Activated naive CD8-positive, alpha-beta T cell treated with anti-CD3 and anti-CD28 coated beads for 36 hours (primary cell): ENCODE measurements at places on chromosomes 2 and 18. TPM values are rescaled to one million over a fixed set of nuclear protein-coding genes. Genes with fewer than 3 reads are reported as not detected.

DNA sequence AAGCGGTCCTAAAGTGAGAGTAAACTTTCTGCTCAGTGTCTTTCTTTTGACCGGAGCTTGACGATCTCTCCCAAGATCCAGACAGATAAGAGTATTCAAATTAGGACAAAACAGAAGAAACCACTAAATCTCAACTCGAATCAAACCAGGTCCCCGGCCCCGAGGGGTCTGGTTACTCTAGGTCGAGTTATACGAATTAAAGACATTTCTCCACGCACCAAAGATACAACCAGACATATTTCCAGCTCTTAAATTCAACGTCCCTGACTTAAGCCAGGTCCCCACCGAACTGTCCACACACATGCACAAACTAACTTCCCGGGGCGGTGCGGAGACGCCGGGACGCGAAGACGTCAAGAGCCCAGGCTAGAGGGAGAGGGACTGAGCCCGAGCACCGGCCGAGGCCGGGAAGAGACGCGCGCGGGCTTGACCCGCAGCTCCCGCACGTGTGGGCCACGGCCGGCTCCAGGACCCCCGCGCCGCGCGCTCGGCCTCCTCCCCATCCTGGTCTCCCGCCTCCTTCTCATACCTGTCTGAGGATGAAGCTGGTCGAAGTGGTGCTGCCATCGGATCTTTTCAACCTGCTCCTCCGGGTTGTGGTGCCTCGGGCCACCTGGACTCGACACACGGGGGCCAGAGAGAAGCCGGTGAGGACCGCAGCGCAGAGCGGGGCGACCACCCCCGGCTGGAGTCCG is 896 bp downstream of the CACNB4 start:
- H3K4me1 ChIP-seq, result peaks cover 17% of the 10 kb centered on the region
- no peaks in the 10 kb centered on the region for H3K36me3 ChIP-seq
- no peak for DNase-seq
- peaks cover 64% of the 10 kb centered on the region for H3K27me3 ChIP-seq
- H3K4me3 ChIP-seq, result peak overlapping the region; percentile 68

Gene RBFA
- 53.0 TPM for total RNA-seq

DNA sequence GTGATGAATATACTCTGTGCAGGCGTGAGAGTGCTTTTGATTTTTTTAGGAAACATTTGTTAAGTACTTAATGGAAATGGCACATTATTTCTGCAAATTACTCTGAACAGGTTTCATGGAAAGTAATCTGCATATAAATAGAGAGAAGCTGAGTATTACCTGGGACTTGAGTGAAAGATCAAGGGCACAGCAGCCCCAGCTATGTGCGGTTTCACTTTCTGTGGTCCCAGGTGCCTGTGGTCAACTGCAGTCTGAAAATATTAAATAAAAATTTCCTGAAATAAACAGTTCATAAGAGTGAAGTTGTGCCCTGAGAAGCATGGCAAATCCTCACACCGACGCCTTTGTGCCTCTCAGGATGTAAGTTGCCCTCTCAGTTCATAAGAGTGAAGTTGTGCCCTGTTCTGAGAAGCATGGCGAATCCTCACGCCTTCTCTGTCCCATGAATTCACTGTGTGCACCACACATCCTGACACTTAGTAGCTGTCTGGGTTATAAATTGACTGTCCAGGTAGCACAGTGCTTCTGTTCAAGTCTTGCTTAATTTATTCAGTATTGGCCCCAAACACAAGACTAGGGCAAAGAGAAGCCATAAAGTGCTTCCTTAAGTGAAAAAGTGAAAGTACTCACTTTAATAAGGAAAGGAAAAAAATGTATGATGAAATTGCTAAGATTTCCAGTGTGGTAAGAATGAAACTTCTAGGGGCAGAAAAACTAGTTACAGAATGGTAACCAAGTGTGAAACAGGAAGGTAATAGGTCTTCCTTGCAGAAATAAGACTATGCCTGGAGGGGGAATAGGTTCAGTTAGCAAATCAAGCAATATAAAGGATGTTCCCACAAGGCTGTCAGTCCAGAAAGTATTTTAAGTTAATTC is 4.3 kb upstream of the SNTG2 start:
- peak overlapping the region; percentile 98 for H3K27ac ChIP-seq
- peak; percentile 61 for DNase-seq
- peaks cover under 1% of the 10 kb centered on the region for H3K27me3 ChIP-seq
- H3K4me3 ChIP-seq, result peak overlapping the region; percentile 49

DNA sequence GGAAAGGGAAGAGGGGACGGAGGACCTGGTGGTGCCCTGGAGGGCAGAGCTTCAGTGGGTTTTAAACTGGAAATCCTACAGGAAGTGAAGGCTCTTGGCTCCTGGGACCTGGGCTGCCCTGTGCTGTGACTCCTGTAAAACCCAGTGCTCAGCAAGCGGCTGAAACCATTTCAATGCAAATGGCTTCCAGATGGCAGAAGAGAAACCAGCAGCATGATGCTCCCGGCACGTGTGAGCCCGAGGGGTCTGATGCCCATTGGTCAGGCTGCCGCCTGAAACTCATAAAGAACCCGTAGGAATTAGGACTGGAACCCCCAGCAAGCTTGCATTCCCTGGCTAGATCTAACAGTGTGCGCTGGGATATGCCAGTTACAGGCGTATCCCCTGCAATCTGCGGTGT is 109.2 kb upstream of the THOC1 start:
- H3K36me3 ChIP-seq, result no peaks in the 10 kb centered on the region
- no peak overlapping the region for H3K27ac ChIP-seq
- H3K4me1 ChIP-seq, result peaks cover 2% of the 10 kb centered on the region
- peaks cover 16% of the 10 kb centered on the region for H3K27me3 ChIP-seq
- DNase-seq, result no peak

- DNase-seq, result no peak
- H3K4me3 ChIP-seq, result no peak overlapping the region
- H3K36me3 ChIP-seq, result no peaks in the 10 kb centered on the region
- peaks cover 2% of the 10 kb centered on the region for H3K4me1 ChIP-seq
Measured at GRCh38 chr18:68438983-68439382, 275.9 kb downstream of the TMX3 start.

DNA sequence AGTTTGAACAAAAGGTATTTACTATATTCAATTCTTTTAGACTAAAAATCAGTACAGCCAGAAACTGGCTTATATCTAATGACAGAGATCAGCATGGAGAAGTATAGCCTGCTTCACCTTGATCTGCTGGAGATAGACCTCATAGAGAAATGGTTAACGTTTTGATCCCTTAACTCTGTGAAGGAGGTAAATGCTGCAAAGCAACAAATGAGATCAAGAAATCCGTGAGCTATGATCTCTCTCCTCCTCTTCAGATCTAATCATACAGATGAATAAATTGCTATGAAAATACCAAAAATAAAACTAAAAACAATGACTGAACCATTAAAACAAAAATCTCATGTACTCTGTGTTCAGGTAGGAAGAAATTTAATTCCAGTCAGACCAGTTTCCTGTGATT is 42.8 kb downstream of the KLHL14 start:
- peaks cover 6% of the 10 kb centered on the region for H3K27me3 ChIP-seq
- H3K36me3 ChIP-seq, result no peaks in the 10 kb centered on the region
- DNase-seq, result no peak

- no peaks in the 10 kb centered on the region for H3K36me3 ChIP-seq
- H3K4me3 ChIP-seq, result no peak overlapping the region
- peaks cover 3% of the 10 kb centered on the region for H3K4me1 ChIP-seq
- H3K27me3 ChIP-seq, result peaks cover 5% of the 10 kb centered on the region
- H3K27ac ChIP-seq, result no peak overlapping the region
Measured at GRCh38 chr2:227657199-227657845, 9.3 kb upstream of the SCYGR5 start.

Gene CDC42EP3
- 22.2 TPM for total RNA-seq

Gene RESP18
- total RNA-seq, result not detected

Gene RAB6C
- total RNA-seq, result not detected

- H3K27ac ChIP-seq, result peak overlapping the region; percentile 14
- peaks cover 1% of the 10 kb centered on the region for H3K36me3 ChIP-seq
- no peak for DNase-seq
- H3K4me1 ChIP-seq, result peaks cover 25% of the 10 kb centered on the region
Measured at GRCh38 chr2:1136067-1136466, 185.4 kb downstream of the SNTG2 start.

DNA sequence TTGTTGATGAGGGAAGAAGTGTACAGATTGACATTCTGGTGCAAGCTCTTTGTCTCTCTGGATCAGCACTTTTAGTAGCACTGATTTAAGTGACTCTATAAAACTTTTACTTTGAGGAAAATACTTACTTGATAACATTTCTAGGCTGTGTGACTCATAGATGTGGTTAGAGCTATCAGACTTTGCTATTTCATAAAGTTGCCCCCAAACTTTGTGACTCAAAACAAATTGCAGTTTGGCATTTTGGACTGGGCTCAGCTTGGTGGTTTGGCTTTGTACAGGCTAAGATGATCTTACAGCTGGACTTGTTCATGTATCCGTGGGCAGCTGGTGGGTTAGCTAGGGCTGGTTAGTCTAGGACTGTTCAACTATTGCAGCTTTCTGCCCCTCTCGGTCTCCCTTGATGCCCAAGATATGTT is 42.1 kb upstream of the GLS start:
- no peak overlapping the region for H3K4me3 ChIP-seq
- H3K27me3 ChIP-seq, result no peaks in the 10 kb centered on the region
- H3K4me1 ChIP-seq, result peaks cover 17% of the 10 kb centered on the region
- no peak overlapping the region for H3K27ac ChIP-seq
- DNase-seq, result peak; percentile 29

Gene SOX11
- not detected for total RNA-seq

DNA sequence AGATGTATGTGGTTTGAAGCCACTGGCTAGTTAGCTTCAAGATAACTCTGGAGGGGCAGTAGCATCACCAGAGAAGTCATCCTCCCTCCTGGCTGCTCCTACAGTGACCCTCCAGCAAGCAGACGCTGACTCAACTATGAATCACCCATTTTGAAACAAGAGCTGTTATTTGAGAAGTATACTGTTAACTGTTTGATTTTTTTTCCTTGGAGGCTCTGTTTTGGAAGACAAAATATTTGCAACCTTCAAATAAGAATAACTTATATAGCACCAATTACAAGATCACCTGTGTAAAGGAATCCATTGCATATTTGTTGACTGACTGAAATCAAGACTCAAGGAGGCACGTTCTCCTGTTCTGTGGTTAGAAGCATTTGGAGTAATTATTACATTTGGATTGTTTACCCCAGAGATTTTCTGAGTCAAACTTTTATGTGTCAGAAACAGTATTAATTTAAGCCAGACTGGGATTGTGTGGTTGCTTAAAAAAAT is 313.8 kb downstream of the MTX2 start:
- H3K4me3 ChIP-seq, result no peak overlapping the region
- H3K27ac ChIP-seq, result no peak overlapping the region
- peaks cover 50% of the 10 kb centered on the region for H3K27me3 ChIP-seq

DNA sequence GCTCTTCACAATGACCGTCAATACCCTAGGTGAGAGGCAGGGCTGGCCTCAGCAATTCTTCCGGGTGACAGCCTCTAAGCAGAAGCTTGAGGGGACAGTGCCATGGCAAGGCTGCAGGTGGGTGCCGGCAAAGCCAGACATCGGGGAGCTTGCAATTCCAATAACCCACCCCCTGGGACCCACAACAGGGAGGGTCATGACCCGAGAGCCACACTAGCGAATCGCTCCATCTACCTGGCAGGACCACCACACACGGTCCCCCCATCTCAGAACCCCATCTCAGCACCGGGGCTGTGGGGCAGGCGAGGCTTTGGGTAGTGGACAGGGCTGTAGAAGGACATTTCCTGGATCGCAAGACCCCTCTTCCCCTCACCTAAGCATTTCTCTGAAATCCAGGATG is 177.2 kb downstream of the ACKR3 start:
- no peak overlapping the region for H3K27ac ChIP-seq
- H3K27me3 ChIP-seq, result peaks cover 4% of the 10 kb centered on the region
- H3K4me1 ChIP-seq, result no peaks in the 10 kb centered on the region
- no peaks in the 10 kb centered on the region for H3K36me3 ChIP-seq
- DNase-seq, result no peak

Gene MGAT5
- total RNA-seq, result 34.5 TPM

Gene HRH4
- total RNA-seq, result not detected

Gene BCL11A
- total RNA-seq, result 1.8 TPM

Gene GALR1
- total RNA-seq, result not detected

GRCh38 chr2:238278626-238279323 is 9.6 kb downstream of the PER2 start:
- no peak overlapping the region for H3K4me3 ChIP-seq
- H3K27me3 ChIP-seq, result no peaks in the 10 kb centered on the region
- H3K4me1 ChIP-seq, result peaks cover 12% of the 10 kb centered on the region
- peaks cover 7% of the 10 kb centered on the region for H3K36me3 ChIP-seq
- no peak for DNase-seq
- H3K27ac ChIP-seq, result no peak overlapping the region

Gene PRSS56
- not detected for total RNA-seq

Gene DLX1
- total RNA-seq, result not detected

GRCh38 chr2:166614029-166614428 is 120.0 kb upstream of the SCN7A start:
- H3K27me3 ChIP-seq, result peaks cover 37% of the 10 kb centered on the region
- no peak overlapping the region for H3K27ac ChIP-seq
- no peak for DNase-seq
- peaks cover 11% of the 10 kb centered on the region for H3K4me1 ChIP-seq

Gene ANKMY1
- 15.9 TPM for total RNA-seq

GRCh38 chr2:240948905-240949790 is 43.0 kb downstream of the CROCC2 start:
- no peak for DNase-seq
- H3K4me3 ChIP-seq, result no peak overlapping the region
- H3K27ac ChIP-seq, result no peak overlapping the region
- no peaks in the 10 kb centered on the region for H3K4me1 ChIP-seq

DNA sequence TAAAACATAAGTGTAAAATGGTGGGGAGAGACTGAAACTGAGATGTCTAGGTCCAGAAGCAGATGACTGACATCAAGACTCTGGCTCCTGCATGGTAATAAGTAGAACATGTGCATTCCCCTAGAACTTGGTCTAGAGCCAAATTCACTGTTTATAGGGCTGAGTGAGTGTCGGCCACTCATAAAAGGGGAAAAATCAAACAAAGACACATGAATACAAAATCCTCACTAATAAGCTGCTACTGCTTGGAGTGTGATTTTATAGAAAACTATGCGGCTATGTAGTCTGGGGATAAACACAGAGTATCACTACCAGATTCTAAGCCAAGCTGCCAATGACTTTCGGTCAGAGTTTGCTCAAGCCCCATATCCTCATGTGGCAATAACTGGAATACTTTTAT is 1080.8 kb upstream of the DDX18 start:
- no peak overlapping the region for H3K4me3 ChIP-seq
- no peaks in the 10 kb centered on the region for H3K36me3 ChIP-seq
- H3K27ac ChIP-seq, result no peak overlapping the region
- H3K4me1 ChIP-seq, result no peaks in the 10 kb centered on the region
- DNase-seq, result no peak
- no peaks in the 10 kb centered on the region for H3K27me3 ChIP-seq

- no peak overlapping the region for H3K4me3 ChIP-seq
- no peaks in the 10 kb centered on the region for H3K27me3 ChIP-seq
- H3K27ac ChIP-seq, result peak overlapping the region; percentile 67
- H3K36me3 ChIP-seq, result peaks cover 39% of the 10 kb centered on the region
Measured at GRCh38 chr2:134231965-134232340, 21.9 kb upstream of the MGAT5 start.

DNA sequence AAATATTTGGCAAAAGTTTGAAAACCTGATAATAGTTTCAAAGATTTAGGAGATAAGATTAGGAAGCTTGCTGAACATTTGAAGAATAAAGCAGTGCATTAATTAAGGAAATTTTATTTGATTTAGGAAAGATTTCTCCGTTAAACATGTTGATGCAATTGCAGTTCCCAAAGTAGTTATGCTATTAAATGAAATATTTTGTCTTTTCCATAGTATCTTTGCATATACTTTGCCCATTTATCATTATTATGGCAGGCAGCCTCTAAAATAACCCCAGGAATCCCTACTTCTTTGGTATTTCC is 136.5 kb downstream of the MREG start:
- no peak overlapping the region for H3K4me3 ChIP-seq
- H3K27ac ChIP-seq, result no peak overlapping the region
- H3K4me1 ChIP-seq, result no peaks in the 10 kb centered on the region
